Kidney (tissue), 22 donors: ENCODE measurements at places on chromosomes 5 and 9.
A peak's percentile ranks its signal among the peaks of the same experiment; 100 is the strongest.

GRCh38 chr5:177452688-177453638, 6.3 kb downstream of the PRR7 start:
- no peak for DNase-seq

GRCh38 chr5:14269395-14269794, 126.3 kb downstream of the TRIO start:
- DNase-seq, result no peak

GRCh38 chr5:67283988-67284487, 87.4 kb upstream of the CD180 start:
- DNase-seq, result no peak

- DNase-seq, result no peak
Measured at GRCh38 chr5:142011572-142012185, 1.1 kb downstream of the GNPDA1 start.

GRCh38 chr9:86486891-86487837, 133.0 kb upstream of the TUT7 start:
- no peak for DNase-seq

GRCh38 chr5:38938973-38939372, 93.2 kb downstream of the OSMR start:
- no peak for DNase-seq

GRCh38 chr9:97519441-97519970, 18.0 kb downstream of the TMOD1 start:
- DNase-seq, result no peak

GRCh38 chr9:94150890-94151650, 66.8 kb downstream of the PTPDC1 start:
- DNase-seq, result no peak

GRCh38 chr9:99050292-99050911, 54.5 kb upstream of the TGFBR1 start:
- DNase-seq, result no peak

- DNase-seq, result no peak
Measured at GRCh38 chr9:18137815-18138214, 336.1 kb upstream of the ADAMTSL1 start.

DNA sequence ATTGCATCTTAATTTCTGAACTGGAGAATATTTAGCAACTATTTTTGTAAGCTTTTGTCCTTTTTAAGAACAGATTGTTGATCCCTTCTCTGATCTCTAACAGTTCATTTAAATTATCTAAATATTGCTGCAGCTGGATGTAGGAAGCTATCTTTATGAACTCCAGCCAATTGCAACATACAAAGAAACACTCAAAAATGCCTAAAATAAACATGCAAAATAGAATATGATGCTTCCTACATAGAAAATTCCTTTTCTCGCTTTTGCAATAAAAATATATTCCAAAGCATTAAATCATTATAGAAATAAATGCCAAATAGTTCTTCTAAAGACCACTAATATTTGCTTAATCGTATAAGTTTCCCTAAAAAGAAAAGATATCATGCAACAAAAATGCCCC, 218.6 kb downstream of the LURAP1L start:
- DNase-seq, result no peak

GRCh38 chr5:134503937-134504437, 21.5 kb upstream of the JADE2 start:
- no peak for DNase-seq

DNA sequence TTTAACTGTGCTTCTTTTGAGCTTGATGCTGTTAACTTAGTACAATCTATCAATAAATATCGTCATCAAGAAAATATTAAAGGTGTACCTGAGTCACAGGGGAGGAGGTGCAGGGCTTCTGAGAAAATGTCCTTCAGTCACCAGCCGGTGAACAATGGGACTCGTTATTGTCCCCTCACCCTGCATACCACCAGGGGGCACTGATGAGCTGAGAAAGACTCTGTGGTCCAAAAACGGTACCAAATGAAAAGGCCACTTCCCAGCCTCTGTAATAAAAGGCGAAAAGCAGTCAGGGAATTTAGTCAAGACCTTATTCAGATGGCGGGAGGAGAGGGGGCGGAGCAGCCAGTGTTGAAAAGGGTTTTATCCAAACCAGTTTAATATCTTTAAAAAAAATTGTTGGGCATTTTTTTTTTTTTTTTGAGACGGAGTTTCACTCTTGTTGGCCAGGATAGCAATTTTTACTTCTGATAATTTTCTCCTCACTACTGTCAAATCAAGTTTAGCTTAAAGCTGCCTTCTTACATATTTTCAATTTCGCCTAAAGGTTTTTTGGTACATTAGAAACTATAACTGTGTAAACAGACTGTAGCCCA, 271.9 kb upstream of the ADAMTS16 start:
- peak; percentile 80 for DNase-seq

- peak; percentile 37 for DNase-seq
Measured at GRCh38 chr9:92746567-92747458, 17.8 kb downstream of the BICD2 start.

- no peak for DNase-seq
Measured at GRCh38 chr5:14249258-14250082, 106.3 kb downstream of the TRIO start.

- DNase-seq, result no peak
Measured at GRCh38 chr5:40831346-40832210, 3.4 kb downstream of the RPL37 start.

GRCh38 chr5:105501315-105501714, 1938.7 kb upstream of the NUDT12 start:
- DNase-seq, result peak; percentile 2

DNA sequence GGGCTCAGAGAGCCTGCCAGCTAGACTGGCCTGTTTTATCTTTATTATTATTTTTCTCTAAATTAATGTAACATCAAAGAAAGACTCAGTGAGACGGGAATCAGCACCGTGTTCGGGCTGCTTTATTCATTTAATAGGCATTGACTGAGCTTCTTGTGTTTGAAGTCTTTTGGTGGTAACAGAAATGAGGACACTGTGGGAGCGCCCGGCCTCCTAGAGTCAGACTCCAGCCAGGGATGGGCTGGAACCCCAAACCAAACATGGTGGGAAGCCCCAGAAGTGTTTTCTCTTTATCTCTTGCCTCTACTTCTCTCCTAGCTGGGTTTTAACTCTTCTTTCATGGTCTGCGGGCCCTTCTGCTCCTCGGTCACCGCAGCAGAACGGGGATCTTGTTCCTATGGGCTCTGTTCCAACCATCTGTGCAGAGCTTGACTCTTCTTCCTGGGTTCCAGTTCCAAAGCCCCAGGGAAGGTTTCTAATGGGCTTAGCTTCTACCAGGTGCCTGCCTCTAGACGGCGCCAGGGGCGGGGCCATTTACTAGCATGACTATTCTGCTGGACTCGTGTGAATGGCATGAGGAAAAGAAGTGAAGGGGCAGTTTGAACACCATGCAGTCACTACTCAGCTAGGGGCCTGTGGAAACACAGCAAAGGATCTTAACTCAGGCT, 123.8 kb downstream of the FGF18 start:
- no peak for DNase-seq

GRCh38 chr9:85742597-85742936, 813 bp upstream of the AGTPBP1 start:
- DNase-seq, result no peak

- DNase-seq, result no peak
Measured at GRCh38 chr5:175248416-175248905, 195.5 kb downstream of the DRD1 start.

- no peak for DNase-seq
Measured at GRCh38 chr9:127183814-127184582, 61.6 kb upstream of the ANGPTL2 start.

DNA sequence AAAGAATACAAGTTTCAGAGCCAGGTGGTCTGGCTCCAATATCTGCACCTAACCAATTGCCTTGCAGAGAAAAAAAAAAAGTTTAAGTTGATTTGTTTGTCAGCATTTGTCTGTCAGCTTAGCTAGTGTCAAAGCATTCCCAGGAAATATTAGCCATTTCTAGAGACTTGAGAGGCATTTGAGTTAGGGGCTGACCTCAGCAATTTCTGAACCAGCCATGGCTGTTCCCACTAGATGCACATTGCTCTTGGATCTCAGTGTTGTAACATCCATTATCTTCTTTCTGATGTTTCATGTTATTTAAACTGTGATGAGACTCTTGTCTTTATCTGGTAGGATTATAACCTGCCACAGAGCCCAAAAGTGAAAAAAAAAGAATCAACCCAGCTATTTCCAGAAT, 102.3 kb downstream of the NDUFAF2 start:
- DNase-seq, result no peak

- DNase-seq, result no peak
Measured at GRCh38 chr9:90092508-90092907, 487.7 kb downstream of the GADD45G start.

GRCh38 chr5:160641405-160641804, 210.6 kb downstream of the ATP10B start:
- no peak for DNase-seq

DNA sequence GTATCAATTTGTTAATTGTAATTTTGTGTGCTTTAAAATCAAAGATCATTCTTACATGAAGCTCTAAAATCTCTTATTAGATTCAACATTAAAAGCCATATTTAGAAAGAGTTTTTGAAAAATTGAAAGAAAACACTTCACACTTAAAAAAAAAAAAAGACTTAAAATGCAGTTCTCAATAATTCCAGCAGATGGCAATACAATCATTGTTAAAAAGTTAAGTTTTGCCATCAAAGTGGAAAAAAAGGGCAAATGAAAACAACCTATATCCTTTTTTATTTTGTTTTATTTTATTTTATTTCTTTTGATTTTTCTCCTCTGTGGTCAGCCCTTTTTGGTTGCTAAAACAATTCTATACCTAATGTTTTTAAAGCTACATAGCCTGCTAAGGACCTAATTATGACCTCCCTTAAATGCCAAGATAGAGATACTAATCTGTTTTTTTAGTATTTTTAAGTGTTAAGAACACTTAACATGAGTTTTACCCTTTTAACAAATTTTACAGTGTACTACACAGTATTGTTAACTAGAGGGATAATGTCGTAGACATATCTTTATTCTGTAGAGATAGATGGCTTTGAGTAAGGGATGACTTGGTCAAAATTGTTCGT, 154.2 kb upstream of the DAB2 start:
- no peak for DNase-seq

DNA sequence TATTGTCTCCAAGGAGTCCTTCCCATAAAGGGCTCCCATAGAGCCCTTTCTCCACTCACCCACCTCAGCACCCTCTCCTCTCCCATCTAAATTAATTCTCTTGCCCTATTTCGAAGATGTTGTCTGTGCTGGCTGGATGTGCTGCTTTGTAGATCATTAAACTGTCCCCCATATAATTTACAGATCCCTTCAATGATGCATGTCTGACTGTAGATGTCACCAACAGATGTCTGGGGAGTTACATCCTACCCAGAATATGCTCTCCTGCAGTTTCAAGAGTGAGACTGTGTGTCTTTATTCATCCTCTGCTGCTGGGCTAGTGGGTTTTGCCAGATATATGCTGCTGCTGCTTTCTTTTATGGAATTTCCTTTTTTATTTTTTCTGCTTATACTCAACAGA, 351.2 kb downstream of the MLLT3 start:
- DNase-seq, result no peak

GRCh38 chr5:149036970-149037369, 25.9 kb downstream of the SH3TC2 start:
- DNase-seq, result no peak

- DNase-seq, result no peak
Measured at GRCh38 chr9:108511307-108511706, 344.5 kb downstream of the ACTL7B start.

- peak; percentile 64 for DNase-seq
Measured at GRCh38 chr9:136862849-136863622, 3.1 kb downstream of the EDF1 start.

- no peak for DNase-seq
Measured at GRCh38 chr9:91308191-91308590, 53.5 kb downstream of the AUH start.

GRCh38 chr5:52956915-52957747, 32.0 kb upstream of the ITGA2 start:
- DNase-seq, result no peak

DNA sequence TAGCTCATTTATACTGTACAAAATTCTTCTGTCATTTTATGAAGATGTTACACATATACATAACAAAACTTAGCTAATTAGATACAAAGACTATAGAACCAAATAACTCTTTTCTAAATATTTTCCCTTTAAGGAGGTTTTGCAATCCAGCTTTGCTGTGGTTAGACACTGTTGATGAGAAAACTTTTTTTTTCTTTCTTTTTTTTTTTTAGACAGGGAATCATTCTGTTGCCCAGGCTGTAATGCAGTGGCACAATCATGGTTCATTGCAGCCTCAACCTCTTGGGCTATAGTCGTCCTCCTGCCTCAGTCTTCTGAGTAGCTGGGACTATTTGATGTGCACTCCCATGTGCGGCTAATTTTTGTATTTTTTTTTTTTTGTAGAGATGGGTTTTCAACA, 38.5 kb upstream of the CDKN2B start:
- no peak for DNase-seq

- DNase-seq, result no peak
Measured at GRCh38 chr5:176650354-176650884, 3.1 kb downstream of the TSPAN17 start.

DNA sequence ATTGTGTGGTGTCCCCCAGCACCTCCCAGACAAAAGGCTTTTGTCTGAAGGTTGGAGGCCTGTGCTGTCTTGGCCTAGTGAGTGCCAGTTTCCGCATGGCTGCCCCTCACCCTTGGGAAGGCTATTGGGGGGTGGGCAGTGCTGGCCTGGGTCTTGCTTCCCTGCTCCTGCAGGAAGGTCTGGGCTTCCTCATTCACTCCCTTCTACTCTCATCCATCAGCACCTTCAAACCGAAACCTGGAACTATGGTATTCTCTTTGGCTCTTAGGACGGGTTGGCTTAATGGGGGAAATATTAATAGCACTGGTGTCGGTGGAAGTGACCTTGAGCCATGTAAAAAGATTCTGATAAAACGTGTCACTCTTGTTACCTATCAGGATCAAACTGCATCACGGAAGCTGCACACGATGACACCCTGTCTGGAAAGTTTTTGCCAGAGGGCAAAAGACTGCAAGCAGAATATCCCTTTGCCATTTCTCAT, 34.0 kb upstream of the GLRX start:
- no peak for DNase-seq

GRCh38 chr5:10620346-10620745, 56.5 kb downstream of the ANKRD33B start:
- no peak for DNase-seq

- no peak for DNase-seq
Measured at GRCh38 chr5:14793851-14794250, 77.7 kb downstream of the ANKH start.

GRCh38 chr9:134644725-134645606, 3.4 kb downstream of the COL5A1 start:
- DNase-seq, result no peak

- no peak for DNase-seq
Measured at GRCh38 chr5:178333821-178334481, 101.3 kb upstream of the PHYKPL start.

DNA sequence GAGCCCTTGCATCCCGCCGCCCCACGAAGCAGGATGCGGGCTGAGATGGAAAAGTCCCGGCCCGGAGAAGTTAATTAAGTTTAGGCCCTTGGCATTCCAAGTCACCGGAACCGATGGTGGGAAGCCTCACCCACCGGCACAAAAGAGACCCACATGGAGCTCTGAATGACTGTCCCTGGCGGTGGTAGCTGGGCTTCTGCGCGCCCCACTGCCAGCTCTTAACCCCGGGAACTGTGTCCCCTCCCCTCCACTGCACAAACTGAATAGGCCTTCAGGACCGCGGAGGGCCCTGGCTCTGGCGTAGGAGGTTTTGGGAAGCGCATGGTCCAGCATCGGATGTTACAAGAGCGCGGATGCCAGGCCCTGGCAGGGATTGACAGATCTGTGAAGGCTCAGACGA, 291.1 kb upstream of the TUT7 start:
- DNase-seq, result no peak

- DNase-seq, result peak; percentile 61
Measured at GRCh38 chr5:102666164-102666946, 88.8 kb upstream of the PAM start.

- DNase-seq, result no peak
Measured at GRCh38 chr5:125526966-125527365, 780.5 kb upstream of the ZNF608 start.
